ENCODE measurements at places on chromosomes 3 and 15.

DNA sequence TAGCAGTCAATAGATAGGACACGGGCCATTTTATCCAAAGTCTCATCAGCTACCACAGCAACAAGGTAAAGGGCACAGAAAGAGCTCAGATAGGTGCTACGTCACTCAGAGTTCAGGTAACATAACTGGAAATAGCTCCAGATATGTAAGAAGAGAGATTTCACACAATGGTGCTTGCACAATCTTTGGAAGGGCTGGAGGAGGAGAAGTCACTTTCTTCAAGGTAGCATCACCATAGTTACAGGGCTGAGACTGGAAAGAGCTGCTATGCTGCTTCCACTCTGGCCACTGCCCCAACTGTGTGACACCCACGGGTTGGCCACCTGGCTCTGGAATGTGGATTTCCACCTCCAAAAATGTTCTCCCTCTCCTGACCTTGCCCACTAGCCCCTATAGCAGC lies 448.8 kb upstream of the THBS1 start:
- DNase-seq, result no peak

GRCh38 chr3:139523166-139523565 lies 16.4 kb downstream of the RBP1 start:
- DNase-seq, result no peak

DNA sequence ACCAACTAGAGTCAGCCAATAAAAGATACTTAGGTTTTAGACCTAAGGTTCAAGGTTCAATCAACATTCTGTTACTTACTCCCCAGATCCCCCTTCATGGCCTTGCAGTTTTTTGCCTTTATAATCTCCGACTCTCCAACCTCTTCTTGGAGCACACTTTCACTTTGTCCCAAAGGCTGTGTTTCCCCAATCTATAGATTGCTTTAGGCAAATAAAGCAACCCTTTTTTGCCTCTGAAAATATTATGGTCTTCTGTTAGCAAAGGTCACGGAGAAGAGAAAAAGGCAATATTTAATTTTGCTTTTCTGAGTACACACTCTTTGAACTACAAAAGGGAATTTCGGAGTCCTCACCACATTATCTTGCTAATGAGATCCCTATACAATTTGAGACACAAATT lies 268.1 kb downstream of the PLOD2 start:
- no peak for DNase-seq

- no peak for DNase-seq
Observed at GRCh38 chr3:99967796-99968195, 146.5 kb downstream of the FILIP1L start.

DNA sequence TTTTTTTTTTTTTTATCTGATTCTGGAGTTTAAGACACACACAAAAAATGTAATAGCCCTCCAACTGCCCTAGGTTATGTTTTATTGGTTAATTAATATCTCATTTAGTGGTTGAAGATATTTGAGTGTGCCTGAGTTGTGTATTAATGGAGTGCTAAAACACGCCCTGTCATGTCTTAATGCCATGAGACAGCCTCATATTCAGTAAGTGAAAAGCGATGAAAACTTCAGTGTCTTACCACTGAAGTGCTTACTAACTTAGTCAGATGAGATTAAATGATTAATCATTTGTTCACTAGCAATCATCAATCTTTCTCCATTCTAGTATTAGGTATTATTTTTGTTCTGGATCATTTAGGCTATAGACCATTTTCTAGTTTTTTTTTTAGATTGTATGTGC lies 544.7 kb upstream of the ROBO2 start:
- no peak for DNase-seq

DNA sequence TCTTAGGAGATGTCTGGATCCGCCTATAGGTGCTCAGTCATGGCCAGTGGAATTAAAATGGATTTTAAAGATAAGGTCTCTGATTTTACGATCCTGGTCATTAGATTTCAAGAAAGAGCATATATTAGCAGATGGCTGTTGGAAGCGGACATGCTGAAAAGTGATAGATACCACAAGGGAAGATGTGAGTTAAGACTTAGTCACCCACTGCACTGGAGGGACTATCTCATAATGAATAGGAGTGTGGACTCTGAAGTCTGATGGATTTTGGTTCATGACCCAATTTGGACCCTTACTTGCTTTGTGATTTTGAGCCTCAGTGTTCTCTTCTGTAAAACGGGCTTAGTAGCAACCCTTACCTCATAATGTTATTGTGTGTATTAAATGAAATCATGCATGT lies 214.7 kb downstream of the CHST2 start:
- DNase-seq, result peak; percentile 9

GRCh38 chr15:57671636-57672035 lies 34.9 kb upstream of the POLR2M start:
- DNase-seq, result no peak

- DNase-seq, result no peak
Observed at GRCh38 chr3:69683082-69683806, 56.0 kb upstream of the MITF start.

GRCh38 chr3:9399746-9400145 lies 2.3 kb downstream of the SETD5 start:
- DNase-seq, result peak; percentile 94

DNA sequence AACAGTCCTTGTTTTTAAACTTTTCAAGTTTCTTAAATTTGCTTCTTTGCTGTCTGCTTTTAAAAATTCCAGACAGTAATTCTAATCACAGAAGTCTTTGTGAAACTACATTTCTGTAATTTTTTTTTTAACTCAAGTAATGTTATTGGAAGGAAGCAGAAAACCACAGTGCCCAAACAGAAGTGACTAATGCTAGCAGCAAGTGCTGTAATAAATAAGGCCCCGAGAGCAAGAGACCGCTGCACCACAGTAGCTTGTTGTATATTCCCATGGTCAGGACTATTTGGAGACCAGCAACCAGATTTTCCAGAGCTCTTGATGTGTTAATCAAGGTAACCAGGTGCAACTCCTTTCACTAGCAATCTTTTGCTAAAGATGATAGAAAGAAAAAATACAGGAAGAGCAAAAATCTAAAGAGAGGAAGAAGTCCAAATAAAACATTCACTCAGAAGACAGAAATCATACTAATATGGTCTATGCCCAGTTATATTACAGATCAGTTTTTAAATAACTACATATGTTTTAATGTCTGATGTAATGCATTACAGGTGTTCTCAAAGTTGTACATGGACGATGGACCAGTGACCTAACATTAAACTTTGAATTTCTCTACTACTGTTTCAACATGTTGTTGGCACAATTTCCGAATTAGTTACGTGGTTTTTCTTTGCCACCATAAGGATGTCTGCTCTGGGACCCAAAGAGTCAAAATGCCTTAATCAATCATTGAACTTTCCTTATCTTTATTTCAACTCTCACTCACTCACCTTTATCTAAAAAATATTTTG lies 36.4 kb downstream of the WWTR1 start:
- DNase-seq, result peak; percentile 90

DNA sequence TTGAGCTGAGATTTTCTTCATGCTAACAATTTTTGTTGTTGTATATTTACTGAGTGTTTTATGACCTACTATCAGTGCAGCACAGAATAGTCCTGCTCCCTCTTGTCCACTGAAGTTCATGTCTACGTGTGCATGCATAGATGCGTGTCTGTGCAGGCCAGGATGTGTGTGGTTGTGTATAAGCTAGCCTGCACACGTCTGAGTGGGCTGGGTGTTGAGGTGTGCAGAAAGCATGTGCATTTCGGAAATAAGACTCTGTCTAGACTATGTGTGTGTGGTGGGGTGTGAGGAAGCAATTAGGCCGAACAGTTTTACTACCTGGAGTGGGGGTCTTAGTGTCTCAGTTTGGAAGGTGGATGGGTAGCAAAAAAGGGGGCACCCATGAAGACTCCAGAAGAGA lies 39.2 kb downstream of the ATP2B2 start:
- no peak for DNase-seq

- DNase-seq, result no peak
Observed at GRCh38 chr3:4613366-4613765, 120.2 kb downstream of the ITPR1 start.

DNA sequence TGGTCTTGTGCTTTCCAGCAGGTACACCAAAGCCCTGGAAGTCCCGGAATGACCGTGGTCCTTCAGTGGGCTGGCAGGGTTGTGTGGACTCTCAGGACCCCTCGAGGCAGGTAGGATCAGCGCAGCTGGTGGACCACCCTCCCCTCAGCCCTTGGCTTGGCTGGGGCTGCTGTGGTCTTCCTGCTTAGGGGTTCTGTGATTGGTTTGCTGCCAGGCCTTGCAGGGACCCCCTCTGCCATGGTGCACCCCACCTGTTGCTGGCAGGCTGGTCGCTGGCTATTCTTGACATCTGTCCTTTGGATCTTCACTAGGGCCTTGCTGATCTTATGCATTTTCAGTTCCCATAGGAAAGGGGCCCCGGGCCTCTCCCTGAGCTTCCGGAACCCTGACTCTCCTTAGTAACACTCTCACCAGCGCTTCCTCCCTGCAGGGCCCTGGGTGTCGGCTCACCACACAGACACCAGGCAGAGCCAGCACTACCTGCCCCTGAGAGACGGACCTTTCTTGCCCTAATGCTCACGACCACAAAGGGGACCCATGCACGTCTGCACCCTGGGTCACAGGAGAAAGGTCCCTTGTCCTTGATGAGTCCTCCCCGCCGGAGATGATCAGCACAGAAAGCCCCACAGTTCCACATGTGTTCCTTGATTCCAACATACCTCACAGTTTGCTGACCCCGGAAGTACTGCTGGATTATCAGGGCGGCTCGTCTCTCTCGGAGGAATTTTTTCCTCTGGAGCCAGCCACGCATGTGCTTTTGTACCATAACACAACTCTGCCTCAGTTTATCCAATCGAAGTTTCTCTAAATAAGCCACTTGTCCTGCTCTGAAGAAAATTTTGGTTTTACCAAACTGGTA lies 51.7 kb downstream of the MYO5C start:
- DNase-seq, result no peak

DNA sequence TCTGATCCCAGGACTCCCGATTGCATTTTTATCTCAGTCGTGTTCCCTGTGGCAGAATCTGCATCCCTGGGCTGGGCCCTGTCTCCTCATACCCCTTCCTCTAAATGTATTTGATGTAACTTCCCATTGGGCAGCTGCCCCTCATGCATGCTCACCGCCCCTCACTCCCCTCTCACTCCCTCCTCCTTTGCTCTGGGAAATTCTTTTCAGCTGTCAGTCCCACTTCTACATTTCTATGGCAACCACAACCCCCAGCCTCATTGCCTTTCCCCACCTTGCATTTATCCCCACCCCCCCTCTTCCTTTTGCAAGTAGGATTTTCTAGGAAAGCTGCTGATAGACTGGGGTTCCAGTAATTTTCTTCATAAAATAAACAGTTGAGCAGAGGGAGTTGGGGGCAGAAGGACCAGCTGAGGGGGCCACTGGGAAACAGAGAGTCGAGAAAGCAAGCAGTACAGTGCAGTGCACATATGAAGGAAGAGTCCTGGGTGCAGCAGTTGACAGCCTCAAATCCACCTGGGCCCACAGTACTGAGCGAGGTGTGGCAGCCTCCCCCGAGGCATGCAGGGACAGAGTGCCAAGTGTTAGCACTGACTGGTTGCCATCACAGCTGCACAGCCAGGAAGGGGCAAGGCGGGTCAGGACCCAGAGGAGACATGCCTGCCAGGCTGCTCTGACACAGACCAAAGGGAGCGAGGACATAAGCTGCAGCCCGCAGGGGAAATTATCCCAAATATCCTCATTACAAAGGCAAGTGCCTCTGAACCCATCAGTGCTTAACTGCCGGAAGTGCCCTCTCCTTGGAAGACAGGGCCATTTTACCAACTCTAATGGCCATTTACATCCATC lies 476.3 kb downstream of the EPHB1 start:
- no peak for DNase-seq

DNA sequence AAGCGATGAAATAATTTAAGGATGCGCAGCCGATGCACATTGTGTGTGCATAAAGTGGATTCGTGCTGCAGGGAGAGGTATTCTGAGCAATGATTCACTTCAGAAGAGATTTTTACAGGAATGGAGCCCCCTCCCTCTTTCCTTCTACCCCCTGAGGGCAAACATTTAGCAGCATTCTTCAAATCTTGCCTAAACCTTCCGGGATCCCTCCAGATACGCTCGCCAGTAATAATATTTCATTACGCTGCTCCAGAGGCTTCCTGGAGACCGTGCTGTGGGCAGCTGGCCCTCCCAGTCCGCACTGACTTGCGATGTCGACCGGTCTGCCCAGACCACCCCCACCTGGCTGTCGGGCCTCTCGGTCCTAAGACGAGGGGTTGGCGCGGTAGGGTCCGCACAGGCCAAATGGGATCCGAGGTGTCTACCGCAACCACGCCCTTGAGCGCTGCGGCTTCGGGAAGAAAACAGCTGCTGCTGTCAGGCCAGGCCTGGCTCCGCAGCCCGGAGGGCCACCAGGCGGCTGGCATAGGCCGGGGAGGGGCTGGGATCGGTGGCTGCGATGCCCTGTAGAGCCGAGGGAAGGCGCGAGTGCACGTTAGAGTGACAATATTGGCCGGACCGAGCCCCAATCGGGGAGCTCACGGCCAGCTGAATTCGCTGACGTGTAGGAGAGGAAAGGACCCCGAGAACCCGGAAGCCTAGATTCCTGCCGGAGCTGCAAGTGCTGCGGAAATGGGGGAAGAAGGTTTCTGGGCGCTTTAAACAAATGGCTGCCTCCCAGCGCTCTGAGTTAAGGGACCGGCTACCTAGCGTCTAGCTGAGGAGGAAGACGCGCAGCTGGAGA lies 14.3 kb downstream of the ZIC4 start:
- DNase-seq, result peak; percentile 73

- no peak for DNase-seq
Observed at GRCh38 chr3:32945136-32945535, 6.3 kb upstream of the CCR4 start.

DNA sequence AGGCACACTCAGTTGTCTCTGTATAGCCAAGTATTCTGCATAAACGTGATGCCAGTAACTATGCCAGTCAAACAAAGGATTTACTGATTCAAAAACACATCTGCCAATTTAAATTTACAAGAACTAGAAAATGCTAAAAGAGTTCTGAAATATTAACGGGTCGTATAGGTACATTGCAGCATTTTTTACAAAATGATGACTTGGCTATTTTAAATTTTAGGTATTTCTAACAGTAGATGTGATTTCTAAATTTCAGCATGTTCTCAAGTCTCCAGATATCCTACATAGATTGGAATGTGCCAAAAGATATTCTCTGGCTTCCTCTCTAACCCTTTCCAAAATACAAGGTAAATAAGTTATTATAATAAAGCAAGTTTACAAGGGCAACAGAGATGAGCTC lies 60.3 kb downstream of the MORC1 start:
- DNase-seq, result no peak

DNA sequence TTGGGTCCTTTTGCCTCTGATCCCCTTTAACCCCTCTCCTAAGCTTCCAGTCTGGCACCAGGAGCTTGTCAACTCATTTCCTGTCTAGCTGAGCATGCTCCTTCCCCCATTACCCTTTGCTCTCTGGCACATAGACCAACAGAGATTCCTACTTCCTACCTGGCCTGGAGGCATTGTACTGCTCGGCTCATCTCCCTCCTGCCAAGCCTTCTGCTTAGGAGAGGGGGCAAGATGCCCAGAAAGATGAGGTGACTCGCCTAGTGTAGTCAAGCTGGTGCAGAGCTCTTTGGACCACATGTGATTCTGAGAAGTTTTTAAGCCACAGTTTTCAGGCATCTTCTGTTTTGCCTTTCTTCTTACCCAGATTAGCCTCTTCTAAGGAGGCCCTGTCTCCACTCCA lies 95.4 kb downstream of the ZNF621 start:
- DNase-seq, result no peak

GRCh38 chr15:60483042-60483441 lies 4.1 kb upstream of the ICE2 start:
- no peak for DNase-seq

- no peak for DNase-seq
Observed at GRCh38 chr3:78360849-78361248, 1321.0 kb downstream of the ROBO2 start.
